Fibroblast of skin of right biceps (primary cell): ENCODE measurements at places on chromosomes 7 and 10.
A peak's percentile ranks its signal among the peaks of the same experiment; 100 is the strongest.

DNA sequence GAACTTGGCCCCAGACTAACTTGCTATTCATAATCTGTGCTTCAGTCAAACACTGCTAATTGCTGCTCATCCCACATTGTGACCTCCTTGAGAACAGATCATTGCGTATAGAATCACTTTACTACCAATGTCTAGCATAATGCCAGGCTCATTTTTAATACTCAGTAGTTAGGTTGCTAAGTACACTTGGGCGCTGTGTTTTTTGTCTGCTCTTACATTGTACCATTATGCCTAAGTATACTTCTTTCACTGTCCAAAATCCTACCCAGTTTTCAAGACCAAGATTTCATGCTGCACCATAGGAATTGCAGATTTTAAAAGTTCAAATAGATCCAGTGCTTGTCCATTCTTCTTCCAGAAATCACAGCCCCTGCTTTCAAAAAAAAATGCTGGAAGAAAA, 32.8 kb upstream of the TMEM106B start:
- no peak for DNase-seq

- DNase-seq = peak; percentile 73
Observed at GRCh38 chr7:100465702-100466311, 1.7 kb upstream of the SPACDR start.

DNA sequence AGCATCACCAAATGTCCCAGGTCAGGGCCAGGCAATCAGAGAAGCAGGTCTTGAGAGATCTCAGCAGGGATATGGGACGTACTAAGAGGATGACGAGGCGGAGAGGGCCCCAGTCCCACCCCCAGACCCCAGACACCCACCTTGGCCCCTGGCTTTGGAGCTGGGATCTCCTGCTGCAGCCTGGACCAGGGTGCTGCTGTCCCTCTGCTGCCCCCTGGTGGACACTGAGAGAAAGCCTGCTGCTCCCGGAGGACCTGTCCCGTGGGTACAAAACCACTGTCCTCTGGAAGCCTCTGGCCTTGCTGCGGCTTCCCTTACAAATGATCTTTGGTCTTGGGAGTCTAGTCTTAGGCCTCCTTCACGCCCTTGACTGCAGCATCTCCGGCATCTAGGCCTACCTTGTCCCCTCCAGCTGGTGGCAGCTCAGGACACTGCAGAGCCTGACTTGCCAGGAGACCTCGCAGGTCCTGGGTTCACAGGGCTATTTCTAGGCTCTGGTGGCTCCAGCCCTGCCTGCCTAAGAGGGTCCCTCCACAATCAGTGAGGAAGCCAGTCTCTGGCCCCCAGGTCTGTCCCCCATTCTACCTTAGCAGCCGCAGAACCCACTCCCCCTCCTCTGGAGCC, 97.1 kb downstream of the RGS10 start:
- DNase-seq = peak; percentile 67

GRCh38 chr10:15122477-15123030, 25.4 kb downstream of the RPP38 start:
- DNase-seq = no peak

DNA sequence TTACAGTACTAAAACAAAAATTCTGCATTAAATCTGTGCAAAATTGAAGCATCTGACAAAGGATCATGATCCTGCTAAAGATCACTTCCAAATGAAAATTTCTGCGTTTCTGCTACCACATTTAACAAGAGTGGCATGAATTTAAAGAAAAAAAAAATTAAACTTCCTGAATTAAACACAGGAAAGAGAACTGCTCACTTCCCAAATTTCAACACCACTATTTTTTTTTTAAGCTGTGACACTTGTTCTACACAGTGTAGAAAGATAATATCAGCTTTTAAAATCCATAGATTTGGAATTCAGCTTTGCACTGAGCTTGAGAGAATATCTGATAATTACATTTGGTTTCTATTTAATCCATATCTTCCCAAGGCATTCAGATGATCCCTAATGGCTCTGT, 73.6 kb downstream of the EPC1 start:
- DNase-seq = no peak

DNA sequence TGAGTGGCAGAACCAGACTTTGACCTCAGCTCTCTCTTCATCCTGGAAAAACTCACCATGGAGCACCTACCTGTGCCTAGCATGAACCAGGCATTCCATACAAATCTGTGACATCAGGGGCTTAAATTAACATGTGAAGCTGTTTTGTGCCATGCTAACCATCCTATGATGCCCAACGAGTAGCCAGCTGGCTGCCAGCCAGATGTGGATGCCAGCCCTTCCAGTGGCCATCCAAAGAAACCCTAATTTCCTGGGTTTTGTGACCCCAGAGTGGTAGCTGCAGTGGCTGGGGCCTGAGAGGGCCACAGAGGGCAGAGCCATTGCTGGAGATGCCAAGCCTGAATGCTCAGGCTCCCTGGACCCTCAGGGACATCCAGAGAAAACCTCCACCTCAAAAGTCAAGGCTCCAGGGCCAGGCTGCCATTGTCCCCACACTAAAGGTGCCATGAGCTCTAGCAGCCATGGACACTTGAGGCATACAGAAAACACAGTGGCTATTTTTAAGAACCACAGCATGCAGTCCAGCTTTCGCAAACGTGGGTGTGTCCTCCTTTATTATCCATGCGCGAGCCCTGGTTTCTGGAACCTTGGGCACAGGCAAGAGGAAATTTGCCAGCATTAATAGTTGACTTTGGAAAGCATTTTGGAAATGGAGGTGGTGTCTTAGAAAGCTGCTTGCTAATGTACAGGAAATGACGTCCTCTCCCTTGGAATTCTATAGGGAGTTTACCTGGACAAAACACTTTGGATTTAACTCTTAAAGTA, 6.0 kb downstream of the CPXM2 start:
- no peak for DNase-seq

DNA sequence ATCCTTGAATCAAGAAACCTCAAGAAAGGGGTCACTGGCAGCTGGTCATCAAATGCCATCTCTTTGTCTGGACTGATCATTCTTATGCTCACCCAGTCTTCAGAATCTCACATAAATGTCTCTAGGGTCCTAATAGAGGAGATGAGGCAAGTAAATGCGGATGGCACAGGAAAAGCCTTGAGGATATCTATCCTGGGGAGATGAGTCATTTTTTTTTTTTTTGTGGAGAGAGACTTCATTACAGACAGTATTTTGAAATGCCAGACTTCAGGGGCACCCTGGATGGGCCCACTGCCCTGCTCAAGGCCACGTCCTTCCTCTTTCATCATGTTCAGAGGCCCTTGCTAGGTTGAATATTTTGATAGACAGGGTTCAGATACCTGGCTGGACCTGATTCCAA, 19.5 kb upstream of the PLPP4 start:
- DNase-seq = no peak

DNA sequence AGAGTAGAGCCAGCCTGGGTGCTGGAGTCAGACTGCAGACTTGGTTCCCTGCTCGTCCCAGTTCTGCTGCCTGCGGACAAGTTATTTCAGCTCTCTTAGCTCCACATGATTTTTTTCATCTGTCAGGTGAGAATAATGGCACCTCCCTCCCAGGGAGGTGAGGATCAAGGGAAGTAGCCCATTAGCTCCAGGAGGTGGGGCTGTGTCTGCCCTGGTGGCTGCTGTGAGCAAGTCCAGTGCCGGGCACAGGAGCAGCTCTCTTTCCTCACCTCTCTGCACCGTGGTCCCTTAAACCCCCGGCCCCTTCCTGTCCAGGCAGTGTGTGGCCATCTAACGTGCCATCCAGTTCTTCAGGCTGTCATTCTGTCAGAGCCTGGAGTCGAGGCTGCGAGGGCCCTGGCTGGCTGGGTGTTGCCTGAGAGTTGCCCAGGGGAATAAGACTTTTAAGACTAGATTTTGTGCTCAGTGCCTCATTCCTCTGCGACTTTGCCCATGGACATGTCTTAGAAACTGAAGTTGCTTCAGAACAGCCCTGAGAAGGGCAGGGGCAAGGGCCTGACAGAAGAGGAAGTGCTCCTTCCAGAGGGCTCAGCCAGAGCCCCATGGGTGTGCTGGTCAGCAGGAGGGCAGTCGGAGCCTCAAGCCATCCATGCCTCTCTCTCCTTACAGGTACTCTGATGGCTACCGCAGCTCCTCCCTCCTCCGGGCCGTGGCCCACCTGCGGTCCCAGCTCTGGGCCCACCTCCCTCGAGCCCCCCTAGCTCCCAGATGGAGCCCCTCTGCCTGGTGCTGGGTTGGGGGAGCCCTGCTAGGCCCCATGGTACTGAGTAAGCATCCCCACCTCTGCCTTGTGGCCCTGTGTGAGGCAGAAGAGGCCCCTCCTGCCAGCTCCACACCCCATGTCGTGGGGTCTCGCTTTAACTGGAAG, 5.0 kb downstream of the ABCB8 start:
- no peak for DNase-seq

DNA sequence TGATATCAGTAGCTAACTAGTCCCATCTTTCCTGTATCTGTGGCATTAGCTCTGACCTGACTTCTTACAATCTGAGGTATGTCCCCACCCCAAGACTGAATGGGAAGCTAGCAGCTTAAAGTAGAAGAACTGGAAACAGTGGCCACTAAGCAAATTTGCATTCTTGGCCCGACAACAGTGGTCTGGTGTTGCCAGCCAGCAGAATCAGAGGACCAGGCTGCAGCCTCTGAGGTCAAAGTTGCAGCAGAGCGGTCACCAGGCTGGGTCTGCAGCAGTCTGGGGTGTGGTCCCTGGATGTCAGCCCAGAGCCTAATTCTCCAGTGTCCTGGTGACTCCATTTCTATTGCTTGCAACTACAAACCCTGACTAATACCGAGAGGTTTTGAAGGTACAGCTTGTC, 26.3 kb downstream of the FAM107B start:
- no peak for DNase-seq

DNA sequence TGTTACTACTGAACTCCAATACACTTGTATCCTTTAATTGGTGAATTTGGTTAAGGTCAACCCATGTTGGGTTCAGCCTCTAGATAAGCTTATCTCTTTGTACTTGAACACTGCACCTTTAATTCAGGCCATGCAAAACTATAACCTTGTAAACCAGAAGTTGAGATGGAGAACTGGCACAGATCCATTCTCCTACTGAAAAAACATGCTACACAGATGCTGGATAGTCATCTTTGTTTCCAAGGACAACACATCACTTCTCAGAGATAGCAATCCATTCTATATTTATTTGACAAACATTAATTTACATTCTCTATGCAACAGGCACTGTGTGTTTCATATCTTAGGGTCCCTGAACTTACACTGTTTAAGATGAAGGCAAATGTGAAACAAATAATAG, 2.9 kb upstream of the CDK14 start:
- DNase-seq = no peak

DNA sequence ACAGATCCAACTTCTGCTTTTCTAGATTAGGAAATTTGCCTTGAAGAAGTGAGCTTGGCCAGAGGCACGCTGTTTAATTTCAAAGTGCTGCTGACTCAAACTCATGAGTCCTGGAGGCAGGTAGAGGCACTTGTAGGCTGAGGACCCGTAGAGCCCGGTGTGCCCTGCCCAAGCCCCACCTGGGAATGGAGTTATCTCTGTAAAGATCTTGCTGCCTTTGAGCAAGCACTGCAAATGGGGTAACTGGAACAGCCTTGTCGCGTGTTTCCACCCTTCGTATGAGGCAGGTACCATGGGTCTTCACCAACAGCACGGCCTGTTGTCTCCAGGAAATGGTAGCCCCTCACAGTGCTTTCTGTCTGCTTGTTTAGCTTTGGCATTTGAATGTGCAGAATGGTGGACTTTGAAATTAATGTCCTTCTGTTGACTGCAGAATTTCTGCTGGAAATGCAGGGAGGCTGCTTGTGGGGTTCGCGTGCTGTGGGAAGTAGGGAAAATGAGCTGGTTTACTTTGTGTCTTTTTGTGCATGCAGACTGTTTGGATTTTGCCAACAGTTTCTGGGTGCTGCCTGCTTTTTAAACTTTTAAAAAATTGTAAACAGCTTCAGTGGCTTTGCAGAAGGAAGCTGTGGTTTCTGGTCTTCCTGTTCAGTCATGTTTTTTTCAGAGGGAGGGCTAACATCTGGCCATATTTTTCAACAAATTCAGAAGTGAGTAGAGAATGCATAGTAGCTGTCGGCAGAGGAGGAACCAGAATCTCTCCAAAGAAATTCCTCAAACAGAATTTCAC, 27.2 kb downstream of the CCM2 start:
- peak; percentile 29 for DNase-seq

- DNase-seq = no peak
Observed at GRCh38 chr10:27804136-27804535, 58.5 kb upstream of the MKX start.

DNA sequence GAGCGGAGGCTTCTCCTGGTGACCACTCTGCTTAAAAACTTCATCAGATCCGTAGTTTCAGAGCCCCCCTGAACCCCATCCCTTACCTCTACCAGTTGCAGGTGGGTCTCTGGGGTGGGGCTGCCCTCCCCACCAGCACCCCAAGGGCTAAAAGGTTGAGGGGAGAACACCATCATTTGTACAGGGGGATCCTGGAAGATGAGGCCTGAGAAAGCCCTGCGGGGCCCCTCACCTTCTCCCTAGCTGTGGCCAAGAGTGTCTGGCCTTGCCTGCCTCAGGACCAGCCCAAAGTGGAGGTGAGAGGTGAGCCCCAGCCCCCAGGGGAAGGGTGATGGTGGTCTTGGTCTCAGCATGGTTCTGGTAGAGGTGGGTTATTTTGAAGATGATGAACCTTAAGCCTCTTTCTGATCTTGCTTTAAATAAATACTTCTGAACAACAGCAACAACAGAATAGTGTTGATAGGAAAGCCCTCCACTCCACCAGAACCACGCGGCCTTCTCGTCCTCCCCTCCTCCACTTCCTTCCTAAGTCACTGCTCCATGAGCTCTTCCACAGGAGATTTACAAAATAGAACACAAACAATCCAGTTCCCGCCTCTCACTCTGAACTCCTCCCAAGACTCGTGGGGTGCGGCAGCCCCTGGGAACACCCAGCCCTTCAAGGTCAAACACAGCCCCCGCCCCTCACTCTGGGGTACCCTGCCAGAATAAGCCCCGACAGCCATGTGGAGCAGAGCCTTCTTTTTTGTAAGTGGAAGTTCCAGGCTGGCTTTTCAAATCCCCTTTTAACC, 169.1 kb downstream of the EGFR start:
- no peak for DNase-seq

DNA sequence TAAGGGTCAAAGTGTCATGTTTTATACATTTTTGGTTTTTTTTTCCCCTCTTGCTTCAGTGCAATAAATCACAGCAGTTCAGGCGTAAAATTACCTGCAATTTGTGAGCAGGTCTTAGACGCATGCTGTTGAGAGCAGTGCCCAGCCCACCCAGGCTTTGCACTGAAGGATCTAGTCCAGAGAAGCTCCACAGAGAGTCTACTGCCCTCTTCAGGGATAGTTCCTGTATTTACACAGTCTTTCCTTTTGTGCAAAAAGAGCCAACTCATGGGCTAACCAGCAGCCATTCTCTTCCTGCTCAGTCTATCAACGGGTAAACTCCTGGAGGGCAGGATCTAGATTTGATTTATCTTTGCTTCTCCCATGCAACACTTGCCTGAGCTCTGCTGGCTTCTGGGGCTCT, 82.2 kb upstream of the NAMPT start:
- DNase-seq = peak; percentile 24

DNA sequence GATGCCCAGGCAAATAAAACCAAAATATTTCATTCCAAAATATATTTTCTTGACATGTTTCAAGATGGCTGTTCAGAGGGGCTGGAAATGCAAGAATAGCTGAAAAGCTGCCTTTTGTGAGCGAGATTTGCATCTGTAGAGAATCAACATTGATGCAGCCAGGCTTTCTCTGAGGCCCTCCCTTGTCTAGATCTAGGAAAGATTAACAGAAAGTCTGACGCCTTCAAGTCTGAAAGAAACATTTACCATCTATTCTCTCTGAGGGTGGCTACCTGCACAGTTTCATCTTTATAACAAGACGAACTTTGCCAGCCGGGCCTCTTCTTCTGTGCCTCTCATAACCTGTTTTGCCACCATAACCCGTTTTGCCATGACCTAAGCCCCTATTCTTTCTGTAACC, 170.2 kb downstream of the AKR1D1 start:
- DNase-seq = no peak

- DNase-seq = no peak
Observed at GRCh38 chr7:152108359-152108758, 82.9 kb downstream of the GALNT11 start.
